ENCODE measurements at places on chromosomes 3 and 15.

DNA sequence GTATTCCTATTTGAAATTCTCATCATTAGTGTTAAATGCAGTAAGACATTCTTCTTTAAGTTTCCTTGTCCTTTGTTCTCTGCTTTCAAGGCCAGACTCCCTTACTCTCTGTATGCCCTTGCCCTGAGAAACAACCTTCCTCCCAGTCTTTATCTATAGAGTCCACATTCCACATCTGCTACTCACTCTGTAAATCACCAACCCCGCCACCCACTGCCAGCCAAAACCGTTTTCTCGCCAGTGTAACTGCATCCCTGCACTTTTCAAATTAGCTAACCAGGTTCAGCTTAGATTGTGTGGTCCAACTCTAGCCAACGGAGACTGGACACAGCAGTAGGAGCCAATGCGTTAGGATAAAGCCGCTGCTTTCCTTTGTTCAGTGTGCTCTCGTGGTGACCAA, 402.4 kb upstream of the PDZRN3 start:
- no peak for DNase-seq

GRCh38 chr3:71384388-71384787, 199.1 kb downstream of the FOXP1 start:
- peak; percentile 16 for DNase-seq

- DNase-seq = peak; percentile 69
Measured at GRCh38 chr3:15310491-15311370, 21.7 kb downstream of the SH3BP5 start.

GRCh38 chr3:189637750-189638149, 6.6 kb downstream of the TP63 start:
- DNase-seq = no peak

DNA sequence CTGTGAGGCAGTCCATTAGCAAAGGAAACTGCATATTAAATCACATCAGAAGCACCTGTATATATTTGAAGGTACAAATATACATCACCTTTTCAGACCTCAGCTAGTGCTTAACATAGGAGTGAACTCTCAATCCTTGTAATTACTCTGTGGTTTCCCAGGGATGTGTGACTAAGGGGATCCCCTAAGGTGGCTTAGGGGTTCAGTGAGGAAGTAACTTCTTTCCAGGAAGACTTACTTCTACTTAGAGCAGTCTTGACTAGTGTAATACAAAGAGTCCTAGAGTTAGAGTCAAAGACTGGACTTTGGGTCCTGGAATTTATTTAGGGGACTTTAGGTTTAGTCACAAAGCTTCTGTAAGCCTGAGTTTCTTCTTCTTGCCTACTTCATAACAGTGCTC, 8.7 kb upstream of the SUMF1 start:
- no peak for DNase-seq

GRCh38 chr3:4740397-4741105, 238.7 kb upstream of the BHLHE40 start:
- no peak for DNase-seq

GRCh38 chr15:96693990-96694517, 363.6 kb downstream of the NR2F2 start:
- DNase-seq = no peak

DNA sequence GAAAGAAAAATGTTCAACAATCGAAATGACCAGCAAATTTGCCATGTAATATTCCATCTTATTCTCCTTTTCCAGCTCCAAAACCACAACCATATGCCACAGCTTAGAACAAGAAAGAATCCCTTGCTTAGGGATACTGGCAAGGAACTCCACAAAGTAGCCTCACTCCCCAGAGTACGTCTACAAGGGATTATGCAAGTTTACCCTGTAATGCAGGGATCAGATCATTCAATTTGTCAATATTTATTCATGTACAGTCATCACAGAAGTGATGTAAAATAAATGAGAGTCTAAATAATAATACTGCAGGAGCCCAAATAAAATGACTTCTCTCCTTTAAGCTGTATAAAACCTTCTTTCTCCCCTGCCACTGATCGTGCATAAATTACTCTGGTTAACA, 23.5 kb upstream of the MYO1E start:
- DNase-seq = no peak

GRCh38 chr3:64306745-64307144, 81.5 kb upstream of the PRICKLE2 start:
- no peak for DNase-seq

DNA sequence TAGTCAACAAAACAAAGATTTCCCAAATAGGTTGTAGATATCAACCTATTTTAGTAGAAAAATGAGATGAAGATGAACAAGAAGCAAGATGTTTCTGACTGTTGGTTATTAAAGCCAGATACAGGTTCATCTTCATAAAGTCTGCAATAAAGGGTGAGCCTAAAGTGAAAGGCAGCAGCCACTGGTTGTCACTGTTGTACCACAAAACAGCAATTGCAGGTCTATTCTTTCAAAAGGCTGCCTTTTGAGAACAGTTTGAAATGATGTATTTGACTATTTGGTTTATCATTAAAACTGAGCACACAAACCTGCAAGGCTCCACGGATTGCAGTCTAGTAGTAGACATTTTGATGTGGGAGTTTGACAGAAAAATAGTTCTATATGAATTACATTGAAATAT, 543.4 kb downstream of the GBE1 start:
- DNase-seq = peak; percentile 25

- no peak for DNase-seq
Measured at GRCh38 chr3:112261742-112262141, 32.3 kb downstream of the SLC9C1 start.

GRCh38 chr3:41331041-41331440, 131.7 kb downstream of the CTNNB1 start:
- no peak for DNase-seq

DNA sequence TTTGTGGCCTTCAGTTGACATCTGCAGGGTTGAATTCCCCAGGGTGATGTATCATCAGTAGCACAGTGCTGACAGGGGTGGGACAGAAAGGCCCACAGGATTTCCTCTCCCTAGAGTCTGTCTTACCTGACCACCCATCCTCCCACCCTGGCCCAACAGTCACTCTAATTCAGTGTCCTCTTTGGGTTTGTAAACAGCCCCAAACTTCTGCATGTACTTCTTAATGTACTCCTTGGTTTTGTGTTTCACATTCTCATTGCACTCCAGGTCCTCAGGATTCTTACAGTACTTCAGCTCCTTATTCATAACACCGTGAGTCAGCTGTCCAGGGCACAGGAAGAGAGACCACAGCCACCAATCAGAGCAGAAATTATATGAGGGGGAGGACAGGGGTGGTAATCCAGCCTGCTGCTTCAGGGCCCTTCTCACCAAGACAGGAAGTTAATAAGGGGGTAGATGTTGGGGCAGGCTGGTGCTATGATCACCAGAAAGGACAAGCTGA, 37.5 kb downstream of the NBEAL2 start:
- peak; percentile 88 for DNase-seq

DNA sequence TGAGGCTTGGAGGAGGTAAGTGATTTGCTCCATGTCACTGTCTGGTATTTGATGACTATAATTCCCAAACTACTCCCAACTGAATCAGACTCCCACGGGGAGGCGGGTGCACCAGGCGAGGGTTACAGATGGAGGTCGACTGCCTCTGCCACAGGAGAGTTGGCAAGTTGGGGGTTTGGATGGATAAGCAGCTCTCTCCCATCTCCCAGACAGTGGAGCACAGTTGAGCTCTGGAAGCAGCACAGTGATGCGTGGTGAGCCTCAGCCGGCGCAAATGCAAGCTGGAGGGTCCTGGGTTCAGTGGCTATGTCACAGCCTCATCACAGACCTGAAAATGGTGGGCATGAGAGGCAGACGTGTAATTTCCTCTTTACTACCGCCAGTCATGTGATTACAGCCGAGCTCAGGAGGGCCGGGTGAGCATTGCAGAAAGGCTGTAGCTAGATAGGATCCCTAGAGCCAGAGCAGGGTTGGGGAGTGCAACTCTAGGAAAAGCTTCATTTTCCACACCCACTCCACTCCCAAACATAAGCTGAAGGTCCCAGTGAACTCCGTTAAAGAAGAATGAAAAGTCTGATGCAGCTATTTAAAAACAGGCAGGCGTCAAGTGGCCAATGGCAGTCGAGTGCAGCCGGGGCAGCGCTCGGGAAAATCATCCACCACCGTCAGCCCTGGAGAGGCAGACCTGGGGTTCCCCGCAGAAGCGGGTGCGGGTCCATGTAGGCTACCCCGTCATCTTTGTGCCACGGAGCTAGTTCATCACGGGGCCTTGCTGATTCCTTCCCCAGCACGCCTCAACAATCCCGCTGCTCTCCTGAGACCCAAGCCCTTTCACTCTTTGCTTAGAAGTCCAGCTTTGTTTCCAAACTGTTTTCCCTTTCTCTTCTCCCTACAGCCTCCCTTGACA, 33.3 kb upstream of the VPS8 start:
- DNase-seq = no peak

- DNase-seq = no peak
Measured at GRCh38 chr3:167862104-167862730, 126.7 kb downstream of the SERPINI1 start.

DNA sequence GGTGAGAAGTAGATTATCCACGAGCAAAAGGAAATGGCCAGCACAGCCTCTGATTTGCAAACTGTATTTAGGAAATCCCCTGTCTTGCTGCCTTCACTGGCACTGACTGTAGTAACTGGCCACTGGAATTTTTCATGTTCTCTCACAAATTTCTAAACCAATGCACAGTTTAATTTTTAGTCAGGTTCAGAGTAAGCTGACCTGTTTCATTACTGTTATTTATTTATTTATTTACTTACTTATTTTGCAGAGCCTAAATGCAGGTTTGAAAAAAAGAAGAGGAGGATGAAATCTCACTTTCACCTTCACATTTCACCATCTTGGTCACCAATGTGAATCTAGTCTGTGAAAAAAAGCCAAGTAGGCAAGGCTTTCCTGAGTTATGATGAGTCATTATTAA, 291.0 kb downstream of the PLOD2 start:
- DNase-seq = no peak

GRCh38 chr3:160569894-160570652, 4.7 kb upstream of the KPNA4 start:
- no peak for DNase-seq

- DNase-seq = no peak
Measured at GRCh38 chr3:152190636-152191183, 78.0 kb upstream of the MBNL1 start.

GRCh38 chr3:193922034-193922774, 213.7 kb upstream of the HES1 start:
- DNase-seq = no peak

- no peak for DNase-seq
Measured at GRCh38 chr3:12638105-12638504, 25.8 kb downstream of the RAF1 start.

DNA sequence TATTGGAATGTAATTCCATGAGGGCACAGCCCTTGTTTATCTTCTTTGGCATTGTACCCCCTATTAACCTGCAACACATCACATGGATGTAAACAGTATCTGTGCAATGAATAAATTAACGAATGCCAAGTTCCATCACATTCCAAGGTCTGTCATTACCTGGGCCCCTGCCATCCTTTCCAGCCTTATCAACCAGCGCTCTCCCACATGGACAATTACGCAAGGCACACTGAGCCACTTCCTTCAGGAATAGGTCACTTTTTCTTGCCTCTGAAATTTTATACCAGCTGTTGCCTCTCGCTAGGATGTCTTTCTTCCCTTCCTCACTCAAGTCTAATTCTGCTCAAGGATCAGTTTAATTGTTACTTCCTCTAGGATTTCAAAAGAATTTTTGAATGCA, 1051.8 kb upstream of the CFAP20DC start:
- DNase-seq = no peak

DNA sequence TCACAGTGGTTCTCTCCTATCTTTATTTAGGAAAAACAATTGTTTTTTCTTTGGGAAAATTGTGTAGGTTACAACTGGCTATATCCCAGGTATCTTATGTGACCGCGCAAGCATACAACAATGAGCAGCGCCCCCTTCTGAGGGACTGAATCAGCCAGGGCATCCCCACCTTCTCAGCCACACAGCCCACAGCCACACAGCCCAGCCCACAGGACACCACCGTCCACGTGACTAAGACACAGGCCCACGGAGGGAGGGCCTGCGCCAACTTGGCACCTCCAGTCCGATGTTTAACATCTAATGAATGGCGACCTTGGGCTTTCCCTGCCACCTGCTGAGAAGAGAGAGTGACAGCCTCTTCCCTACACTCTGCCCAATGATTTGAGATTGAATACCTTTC, 68.1 kb downstream of the ATP10A start:
- no peak for DNase-seq

DNA sequence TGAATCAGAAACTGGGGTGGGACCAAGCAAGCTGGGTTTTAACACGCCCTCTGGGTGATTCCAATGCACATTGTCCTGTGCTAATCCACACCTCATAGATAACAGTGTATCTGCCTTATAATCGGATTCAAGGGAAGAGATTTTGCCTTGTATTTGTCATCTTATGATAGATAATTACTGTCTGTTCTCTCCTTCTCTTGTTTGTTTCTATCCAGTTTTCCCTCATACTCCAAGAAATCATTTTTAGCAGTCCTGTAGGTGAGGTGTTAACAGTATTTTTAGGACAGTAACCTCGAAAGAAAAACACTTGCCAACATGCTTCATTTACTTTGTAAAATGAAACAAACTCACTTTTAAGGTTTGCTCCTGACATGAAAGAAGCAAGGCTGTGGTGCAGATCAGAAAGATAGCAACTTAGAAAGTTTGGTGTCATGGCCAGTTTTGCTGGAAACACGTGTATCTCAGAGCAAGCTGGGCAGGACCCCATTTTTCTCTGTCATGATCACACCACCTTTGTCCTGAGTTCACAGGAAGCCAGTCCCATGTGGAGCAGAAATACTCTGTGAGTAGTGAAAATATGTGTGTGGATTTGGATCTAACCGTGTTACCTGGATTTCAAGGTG, 72.6 kb downstream of the TRAK1 start:
- no peak for DNase-seq

- no peak for DNase-seq
Measured at GRCh38 chr3:137767538-137768360, 3.6 kb downstream of the SOX14 start.

DNA sequence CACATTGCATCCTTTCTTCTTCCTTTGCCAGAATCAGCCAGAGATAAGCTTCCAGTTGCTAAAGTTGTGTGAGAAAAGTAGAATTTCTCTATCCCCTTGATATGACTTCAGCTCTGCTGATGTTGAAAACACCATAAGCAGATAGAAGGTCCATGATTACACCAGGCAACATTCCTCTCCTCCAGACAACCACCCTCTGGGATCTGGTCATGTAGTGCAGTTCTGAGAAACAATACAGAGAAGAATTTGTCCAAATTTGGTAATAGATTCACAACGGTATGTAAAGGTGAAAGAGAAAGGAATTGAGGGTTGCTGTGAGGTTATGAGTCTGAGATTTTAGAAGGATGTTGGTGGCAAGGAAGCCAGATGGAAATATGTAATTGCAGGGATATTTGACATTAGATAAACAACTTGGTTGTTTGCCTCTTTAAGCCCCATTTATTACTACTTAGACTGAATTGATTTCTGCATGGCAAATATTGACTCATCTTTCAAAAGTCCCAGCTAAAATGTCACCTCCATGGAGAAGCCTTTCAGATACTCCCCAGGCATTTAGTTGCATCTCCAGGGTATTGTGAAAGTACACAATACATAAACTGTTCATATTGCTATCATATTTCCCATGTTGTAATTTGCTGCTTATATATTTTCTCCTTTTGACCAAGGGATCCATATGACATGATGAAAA, 134.9 kb downstream of the GAP43 start:
- DNase-seq = no peak

GRCh38 chr3:196216681-196217211, 412 bp downstream of the SLC51A start:
- DNase-seq = no peak

GRCh38 chr3:52873433-52874159, 23.8 kb downstream of the STIMATE start:
- DNase-seq = no peak
